A549 treated with Mapracorat at 1 μM for 4 hours (cell line): ENCODE measurements at places on chromosomes 16 and 17. TPM values are rescaled to one million over a fixed set of nuclear protein-coding genes. Genes with fewer than 3 reads are reported as not detected.

The ATP2A3 gene
- 3.8 to 6.1 TPM (median 4.2 TPM) in 5 replicates for total RNA-seq

The ABAT gene
- 0.26 to 0.35 TPM (median 0.31 TPM) in 5 replicates for total RNA-seq

The OR2C1 gene
- total RNA-seq: not detected in 5 replicates

The TNK1 gene
- 1.2 to 1.8 TPM (median 1.4 TPM) in 5 replicates for total RNA-seq

The MYL4 gene
- total RNA-seq: 0.29 to 0.39 TPM (median 0.31 TPM) in 4 of 5 replicates, not detected in the other

The SPIRE2 gene
- 4.9 to 9.1 TPM (median 7.8 TPM) in 5 replicates for total RNA-seq

The NAGS gene
- total RNA-seq: 0.77 to 1.5 TPM (median 1.1 TPM) in 5 replicates

The NEK8 gene
- 3.1 to 5.0 TPM (median 4.1 TPM) in 5 replicates for total RNA-seq

The ADAMTS18 gene
- total RNA-seq: 0.06 TPM in 1 of 5 replicates, not detected in the others

The CANT1 gene
- total RNA-seq: 66.7 to 84.5 TPM (median 78.5 TPM) in 5 replicates

The LDHD gene
- total RNA-seq: 0.55 to 1.0 TPM (median 0.82 TPM) in 5 replicates

The CACNG3 gene
- not detected in 5 replicates for total RNA-seq

The NSRP1 gene
- 27.4 to 38.2 TPM (median 29.8 TPM) in 5 replicates for total RNA-seq

The NTN1 gene
- 0.29 to 0.51 TPM (median 0.38 TPM) in 5 replicates for total RNA-seq

The SOST gene
- not detected in 5 replicates for total RNA-seq

The SEPTIN1 gene
- total RNA-seq: 1.00 to 2.6 TPM (median 1.9 TPM) in 5 replicates

The KRT23 gene
- 0.08 to 0.15 TPM (median 0.08 TPM) in 3 of 5 replicates, not detected in the others for total RNA-seq

The CRHR1 gene
- 0.07 to 0.28 TPM (median 0.17 TPM) in 4 of 5 replicates, not detected in the other for total RNA-seq

The RGS11 gene
- total RNA-seq: 3.4 to 5.4 TPM (median 4.9 TPM) in 5 replicates

The HBA2 gene
- total RNA-seq: 0.47 to 0.97 TPM (median 0.68 TPM) in 4 of 5 replicates, not detected in the other

The MT1G gene
- total RNA-seq: not detected in 5 replicates
